ENCODE measurements at places on chromosomes 7 and 10.

DNA sequence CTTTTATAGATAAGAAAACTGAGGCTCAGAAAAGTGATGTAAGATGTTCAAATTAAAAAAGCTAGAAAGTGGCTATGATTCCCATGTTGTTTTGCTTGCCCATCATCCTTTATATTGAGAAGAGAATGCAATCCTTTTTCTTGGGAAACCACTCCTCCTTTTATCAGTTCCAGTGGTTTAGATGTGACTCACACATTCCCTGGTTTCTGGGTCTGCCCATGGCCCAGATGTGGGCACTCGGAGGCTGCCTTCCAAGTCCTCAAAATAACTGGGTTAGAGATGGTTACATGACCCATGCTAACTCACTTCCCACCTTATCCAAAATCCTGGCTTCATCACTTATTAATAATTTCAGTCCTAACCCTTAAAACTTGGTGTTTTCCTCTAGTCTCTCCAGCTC lies 550.0 kb downstream of the MDFIC start:
- no peak for DNase-seq

DNA sequence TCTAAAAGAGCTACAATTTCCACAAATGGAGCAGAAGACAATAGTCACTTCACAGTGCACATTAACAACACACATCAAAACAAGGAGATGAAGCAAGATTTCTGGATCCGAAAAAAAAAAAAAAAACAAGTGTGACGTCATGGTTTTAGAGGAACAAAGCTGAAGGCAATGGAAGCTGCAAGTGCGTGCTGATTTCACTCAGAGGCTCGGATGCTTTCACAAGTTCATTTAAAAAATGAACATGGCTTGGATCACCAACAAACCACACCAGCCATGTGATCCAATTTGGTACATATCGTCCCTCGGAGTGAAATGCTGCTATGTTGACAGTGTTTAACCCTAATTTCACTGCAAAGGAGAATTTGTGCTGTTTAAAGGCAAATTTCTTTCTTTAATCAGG lies 337.0 kb upstream of the PRKCQ start:
- no peak for DNase-seq

DNA sequence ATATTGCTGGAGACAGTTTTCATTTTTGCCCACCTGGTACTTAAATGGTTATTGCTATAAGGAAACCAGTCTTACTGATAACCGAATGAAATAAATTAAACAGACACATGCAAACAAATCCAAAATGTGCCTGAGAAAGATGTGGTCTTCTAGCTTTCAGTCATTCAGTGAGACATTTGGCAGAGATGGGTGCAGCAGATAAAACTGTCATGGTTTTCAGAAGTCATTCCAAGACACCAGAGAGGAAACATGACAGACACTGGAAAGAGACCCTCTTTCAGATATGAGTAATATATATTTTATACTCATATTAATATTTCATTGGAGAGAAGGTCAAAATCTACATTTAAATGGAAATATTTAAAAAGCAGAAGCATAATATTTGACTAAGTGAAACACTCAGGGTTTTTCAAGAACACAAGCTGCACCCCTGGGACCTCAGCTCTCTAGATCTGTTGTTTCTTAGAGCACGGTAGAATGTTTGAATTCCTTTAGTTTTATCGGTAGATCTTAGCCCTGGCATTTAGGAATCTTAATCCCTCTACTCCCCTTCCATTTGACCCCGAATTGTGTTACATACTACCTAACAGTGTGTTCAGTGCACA lies 246.1 kb downstream of the AUTS2 start:
- no peak for DNase-seq

DNA sequence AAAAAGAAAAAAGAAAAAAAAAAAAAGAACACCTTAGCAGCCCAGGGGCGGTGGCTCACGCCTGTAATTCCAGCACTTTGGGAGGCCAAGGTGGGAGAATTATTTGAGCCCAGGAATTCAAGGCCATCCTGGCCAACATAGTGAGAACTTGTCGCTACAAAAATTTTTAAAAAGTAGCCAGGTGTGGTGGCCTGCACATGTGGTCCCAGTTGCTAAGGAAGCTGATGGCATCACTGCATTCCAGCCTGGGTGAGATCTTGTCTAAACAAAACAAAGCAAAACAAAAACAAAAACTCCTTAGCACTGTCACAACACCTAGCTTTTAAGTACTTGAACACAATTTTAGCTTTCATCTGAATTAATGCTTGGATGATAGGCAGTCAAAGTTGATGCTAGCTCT lies 86.3 kb upstream of the MKLN1 start:
- DNase-seq, result no peak

DNA sequence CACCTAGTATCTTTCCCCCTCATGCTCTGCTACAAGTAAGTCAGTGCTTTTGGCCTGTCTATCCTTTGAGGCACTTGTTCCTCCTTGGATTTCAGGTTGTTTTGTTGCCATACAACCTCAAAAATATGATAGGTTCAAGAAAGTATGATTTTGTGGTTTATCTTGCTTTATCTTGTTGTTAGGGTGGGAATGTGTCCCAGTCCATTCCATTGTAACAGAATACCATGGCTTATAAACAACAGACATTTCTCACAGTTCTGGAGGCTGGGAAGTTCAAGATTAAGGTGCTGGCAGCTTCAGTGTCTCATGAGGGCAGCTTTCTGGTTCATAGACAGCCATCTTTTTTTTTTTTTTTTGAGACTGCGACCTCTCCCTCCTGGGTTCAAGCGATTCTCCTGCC lies 72.1 kb downstream of the TMEM270 start:
- no peak for DNase-seq

Measured in Kasumi-1 (cell line).